ENCODE measurements at places on chromosomes 5 and 9. TPM values are rescaled to one million over a fixed set of nuclear protein-coding genes. Genes with fewer than 3 reads are reported as not detected.

The TXNDC8 gene
- total RNA-seq, result not detected

DNA sequence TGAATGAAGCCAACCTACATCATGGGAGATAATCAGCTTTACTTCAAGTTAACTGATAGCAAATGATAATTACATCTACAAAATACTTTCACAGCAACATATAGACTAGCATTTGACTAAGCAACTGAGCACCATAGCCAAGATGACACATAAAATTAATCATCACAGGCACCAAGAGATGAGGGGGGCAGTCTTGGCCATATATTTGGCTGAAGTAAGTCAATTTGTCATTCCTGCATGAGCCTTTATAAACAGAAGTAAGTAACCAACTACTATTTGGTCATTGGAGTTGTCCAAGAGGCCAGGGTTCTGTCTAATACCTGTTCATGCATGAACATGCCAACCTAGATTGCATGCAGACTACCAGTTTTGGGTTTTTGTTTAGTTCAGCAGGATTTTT lies 53.6 kb downstream of the PDCD1LG2 start:
- no peak for DNase-seq
- H3K36me3 ChIP-seq, result peaks cover 44% of the 10 kb centered on the region
- H3K4me1 ChIP-seq, result peaks cover 41% of the 10 kb centered on the region
- no peak overlapping the region for H3K4me3 ChIP-seq

The SIGMAR1 gene
- 128 TPM for total RNA-seq

The FOXD4L4 gene
- 0.10 TPM for total RNA-seq

DNA sequence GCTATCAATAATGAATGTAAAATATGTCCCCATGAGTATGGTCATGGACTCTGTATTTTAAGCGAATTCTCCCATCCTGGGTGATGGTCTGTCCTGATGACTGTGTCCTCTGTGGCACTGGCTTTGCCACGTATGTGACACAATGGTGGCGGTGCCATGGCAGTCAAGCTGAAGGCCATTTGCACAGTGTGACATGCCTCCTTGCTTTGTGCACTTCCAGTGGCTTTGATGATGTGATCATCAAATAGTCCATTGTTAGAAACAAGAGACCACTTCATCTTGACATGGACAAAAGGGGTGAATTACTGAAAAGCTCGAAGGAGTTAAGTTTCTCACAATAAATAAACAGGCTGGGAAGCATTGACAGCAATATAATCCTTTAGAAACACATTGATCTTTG lies 31.0 kb upstream of the PRRC1 start:
- peaks cover 27% of the 10 kb centered on the region for H3K27me3 ChIP-seq
- no peak overlapping the region for H3K27ac ChIP-seq
- no peaks in the 10 kb centered on the region for H3K36me3 ChIP-seq
- no peaks in the 10 kb centered on the region for H3K4me1 ChIP-seq
- no peak overlapping the region for H3K4me3 ChIP-seq
- no peak for DNase-seq

GRCh38 chr9:11471321-11471720 lies 858.5 kb upstream of the PTPRD start:
- no peak for DNase-seq
- no peak overlapping the region for H3K4me3 ChIP-seq
- no peaks in the 10 kb centered on the region for H3K27me3 ChIP-seq
- H3K27ac ChIP-seq, result no peak overlapping the region

DNA sequence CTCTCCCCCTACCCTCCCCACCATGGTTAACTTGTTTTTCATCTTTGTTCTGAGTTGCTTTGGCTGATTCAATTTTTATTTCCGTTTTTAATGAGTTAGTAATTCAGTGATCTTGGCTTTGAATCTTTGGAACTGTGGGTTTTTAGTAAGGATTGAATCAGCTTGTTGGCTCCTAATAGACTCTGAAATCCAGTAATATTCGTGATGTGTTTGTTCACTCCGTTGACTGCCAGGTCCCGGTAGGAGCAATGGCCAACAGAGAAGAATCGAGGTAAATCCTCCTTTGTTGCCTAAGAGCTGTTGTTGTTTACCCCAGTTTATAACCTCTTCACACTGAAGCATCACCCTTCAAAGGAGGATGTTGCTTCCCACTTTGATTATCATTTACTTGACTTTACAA lies 92.7 kb downstream of the PCSK1 start:
- H3K27ac ChIP-seq, result no peak overlapping the region
- no peak for DNase-seq
- H3K4me3 ChIP-seq, result no peak overlapping the region
- no peaks in the 10 kb centered on the region for H3K36me3 ChIP-seq
- H3K4me1 ChIP-seq, result peaks cover 19% of the 10 kb centered on the region

- H3K27me3 ChIP-seq, result no peaks in the 10 kb centered on the region
- H3K4me1 ChIP-seq, result peaks cover 15% of the 10 kb centered on the region
- H3K4me3 ChIP-seq, result no peak overlapping the region
- H3K27ac ChIP-seq, result no peak overlapping the region
Observed at GRCh38 chr9:127886401-127886972, 9.0 kb upstream of the AK1 start.

DNA sequence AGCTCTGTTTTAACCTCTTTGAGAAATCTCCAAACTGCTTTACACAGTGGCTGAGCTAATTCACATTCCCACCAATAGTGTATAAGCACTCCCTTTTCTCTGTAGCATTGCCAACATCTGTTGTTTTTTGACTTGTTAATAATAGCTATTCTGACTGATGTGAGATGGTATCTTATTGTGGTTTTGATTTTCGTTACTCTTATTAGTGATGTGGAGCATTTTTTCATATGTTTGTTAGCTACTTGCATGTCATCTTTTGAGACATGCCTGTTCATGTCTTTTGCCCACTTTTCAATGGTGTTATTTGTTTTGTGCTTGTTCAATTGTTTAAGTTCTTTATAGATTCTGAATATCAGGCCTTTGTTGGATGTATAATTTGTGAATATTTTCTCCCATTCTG lies 225.2 kb upstream of the TRPC7 start:
- no peaks in the 10 kb centered on the region for H3K27me3 ChIP-seq
- no peak overlapping the region for H3K4me3 ChIP-seq
- no peak for DNase-seq
- H3K36me3 ChIP-seq, result no peaks in the 10 kb centered on the region
- no peaks in the 10 kb centered on the region for H3K4me1 ChIP-seq

DNA sequence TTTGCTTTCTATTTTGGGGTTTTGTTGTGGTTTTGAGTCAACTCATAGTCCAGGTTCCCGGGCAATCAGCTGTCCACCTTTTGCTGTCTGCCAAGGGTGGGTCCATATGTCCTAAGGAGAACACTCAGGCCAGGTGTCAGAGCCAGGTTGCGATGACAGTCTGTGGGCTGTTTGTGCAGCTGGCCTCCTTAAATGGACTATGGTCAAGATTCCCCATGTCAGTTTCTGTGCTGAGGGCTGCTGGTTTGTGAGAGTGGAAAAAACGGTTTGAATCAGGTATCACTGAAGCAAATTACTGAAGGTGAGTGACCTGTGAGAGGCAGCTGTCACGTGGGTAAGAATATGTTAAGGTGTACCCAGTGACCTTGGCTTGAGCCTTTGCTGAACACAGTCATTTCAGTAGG lies 33.0 kb downstream of the SNX30 start:
- peaks cover 17% of the 10 kb centered on the region for H3K4me1 ChIP-seq
- no peak for DNase-seq
- no peaks in the 10 kb centered on the region for H3K36me3 ChIP-seq
- H3K27ac ChIP-seq, result no peak overlapping the region

- no peak overlapping the region for H3K27ac ChIP-seq
- no peaks in the 10 kb centered on the region for H3K27me3 ChIP-seq
- H3K4me3 ChIP-seq, result no peak overlapping the region
Observed at GRCh38 chr5:174503461-174504265, 220.7 kb upstream of the MSX2 start.

The NPR2 gene
- total RNA-seq, result 9.3 TPM

The HK3 gene
- 0.44 TPM for total RNA-seq

DNA sequence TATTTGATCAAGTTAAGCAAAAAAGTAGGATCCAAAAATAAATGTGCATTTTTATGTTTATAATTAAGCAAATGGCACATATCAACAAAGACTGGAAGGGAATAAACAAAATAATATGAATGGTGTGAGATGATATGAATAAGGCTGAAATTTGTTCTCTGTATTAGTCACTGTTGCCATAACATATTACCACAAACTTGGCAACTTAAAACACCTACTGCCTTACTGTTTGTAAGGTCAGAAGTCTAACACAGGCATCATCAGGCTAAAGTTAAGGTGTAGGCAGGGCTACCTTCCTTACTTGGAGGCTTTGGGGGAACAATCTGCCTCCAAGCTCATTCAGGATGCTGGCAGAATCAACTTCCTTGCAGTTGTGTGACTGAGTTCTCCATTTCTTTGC lies 19.3 kb downstream of the PGGT1B start:
- H3K27ac ChIP-seq, result no peak overlapping the region
- peaks cover 21% of the 10 kb centered on the region for H3K36me3 ChIP-seq
- H3K27me3 ChIP-seq, result no peaks in the 10 kb centered on the region
- no peak overlapping the region for H3K4me3 ChIP-seq
- peaks cover 10% of the 10 kb centered on the region for H3K4me1 ChIP-seq
- DNase-seq, result no peak

The MYMK gene
- not detected for total RNA-seq

GRCh38 chr5:10624206-10624605 lies 60.3 kb downstream of the ANKRD33B start:
- DNase-seq, result no peak
- H3K4me3 ChIP-seq, result no peak overlapping the region
- peaks cover 3% of the 10 kb centered on the region for H3K27me3 ChIP-seq

DNA sequence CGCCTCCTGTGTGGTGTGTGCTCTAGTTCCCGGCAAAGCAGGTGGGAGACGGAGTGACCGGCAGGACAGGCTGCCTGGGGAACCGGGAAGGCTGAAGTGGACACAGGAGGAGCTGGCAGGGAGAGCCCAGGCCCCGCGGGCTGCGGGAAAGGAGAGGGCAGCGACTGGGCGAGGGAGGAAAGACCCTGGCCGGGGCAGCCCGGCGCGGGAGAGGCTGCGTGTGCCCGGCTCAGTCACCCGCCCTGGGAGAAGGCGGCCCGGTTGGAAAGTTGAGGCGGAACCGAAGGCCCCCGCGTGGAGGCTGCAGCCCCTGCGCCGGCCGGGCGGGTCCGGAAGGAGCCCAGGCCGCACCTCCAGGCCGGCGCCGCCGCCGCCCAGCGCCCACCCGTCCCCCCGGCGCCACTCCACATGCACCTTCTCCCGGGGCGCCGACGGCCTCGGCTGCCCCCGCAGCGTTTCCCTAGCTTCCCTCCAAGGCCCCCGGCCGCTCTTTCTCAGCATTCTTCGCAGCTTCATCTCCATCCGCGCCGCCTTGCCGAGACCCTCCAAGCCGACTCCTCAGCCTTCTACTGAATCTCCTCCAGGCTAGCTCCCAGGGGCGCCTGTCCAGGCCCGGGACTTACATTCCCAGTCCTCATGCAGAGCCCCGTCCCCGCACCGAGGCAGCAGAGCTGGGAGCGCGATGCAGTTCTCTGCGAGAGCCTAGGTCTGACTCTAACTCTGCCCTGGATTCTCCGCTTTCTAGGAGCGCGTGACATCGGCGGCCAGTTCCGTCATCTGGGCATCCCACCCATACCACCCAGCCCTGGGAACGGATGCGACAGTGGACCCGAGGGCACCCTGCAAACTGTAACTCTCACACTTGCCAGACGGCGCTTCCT lies 152.0 kb downstream of the ERCC6L2 start:
- peaks cover 9% of the 10 kb centered on the region for H3K36me3 ChIP-seq
- no peak overlapping the region for H3K27ac ChIP-seq
- H3K4me3 ChIP-seq, result peak overlapping the region; percentile 57
- H3K4me1 ChIP-seq, result peaks cover 37% of the 10 kb centered on the region
- DNase-seq, result no peak

DNA sequence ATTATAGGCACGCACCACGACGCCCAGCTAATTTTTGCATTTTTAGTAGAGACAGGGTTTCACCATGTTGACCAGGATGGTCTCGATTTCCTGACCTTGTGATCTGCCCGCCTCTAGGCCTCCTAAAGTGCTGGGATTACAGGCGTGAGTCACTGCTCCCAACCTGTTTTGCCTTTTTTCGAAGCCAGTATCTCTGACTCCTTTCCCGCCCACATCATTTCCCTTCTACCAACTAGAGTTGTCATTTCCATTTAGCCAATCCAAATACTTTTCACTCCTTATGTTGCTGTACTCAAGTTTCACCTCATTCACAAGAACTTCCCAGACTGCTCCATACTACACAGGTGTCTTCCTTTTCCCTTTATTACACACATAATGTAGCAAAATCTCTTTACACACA lies 502.6 kb upstream of the CDH6 start:
- no peaks in the 10 kb centered on the region for H3K36me3 ChIP-seq
- no peak overlapping the region for H3K27ac ChIP-seq
- no peak for DNase-seq
- no peak overlapping the region for H3K4me3 ChIP-seq
- H3K4me1 ChIP-seq, result no peaks in the 10 kb centered on the region
- H3K27me3 ChIP-seq, result no peaks in the 10 kb centered on the region

The SHISAL2B gene
- total RNA-seq, result not detected

The ITGA2 gene
- 3.2 TPM for total RNA-seq

- H3K36me3 ChIP-seq, result no peaks in the 10 kb centered on the region
- H3K4me1 ChIP-seq, result no peaks in the 10 kb centered on the region
- H3K27ac ChIP-seq, result no peak overlapping the region
Observed at GRCh38 chr5:11292648-11293356, 531.8 kb upstream of the DAP start.

- no peaks in the 10 kb centered on the region for H3K4me1 ChIP-seq
- peaks cover 5% of the 10 kb centered on the region for H3K27me3 ChIP-seq
- no peak overlapping the region for H3K4me3 ChIP-seq
- DNase-seq, result no peak
- H3K27ac ChIP-seq, result no peak overlapping the region
Observed at GRCh38 chr5:50947906-50948683, 281.7 kb downstream of the PARP8 start.

- H3K36me3 ChIP-seq, result no peaks in the 10 kb centered on the region
- no peak overlapping the region for H3K4me3 ChIP-seq
- DNase-seq, result no peak
- no peaks in the 10 kb centered on the region for H3K27me3 ChIP-seq
Observed at GRCh38 chr5:15529821-15530220, 29.8 kb downstream of the FBXL7 start.

The PARP8 gene
- total RNA-seq, result 23.0 TPM

GRCh38 chr9:37561682-37562081 lies 14.5 kb downstream of the FBXO10 start:
- peaks cover 5% of the 10 kb centered on the region for H3K36me3 ChIP-seq
- H3K4me3 ChIP-seq, result no peak overlapping the region

DNA sequence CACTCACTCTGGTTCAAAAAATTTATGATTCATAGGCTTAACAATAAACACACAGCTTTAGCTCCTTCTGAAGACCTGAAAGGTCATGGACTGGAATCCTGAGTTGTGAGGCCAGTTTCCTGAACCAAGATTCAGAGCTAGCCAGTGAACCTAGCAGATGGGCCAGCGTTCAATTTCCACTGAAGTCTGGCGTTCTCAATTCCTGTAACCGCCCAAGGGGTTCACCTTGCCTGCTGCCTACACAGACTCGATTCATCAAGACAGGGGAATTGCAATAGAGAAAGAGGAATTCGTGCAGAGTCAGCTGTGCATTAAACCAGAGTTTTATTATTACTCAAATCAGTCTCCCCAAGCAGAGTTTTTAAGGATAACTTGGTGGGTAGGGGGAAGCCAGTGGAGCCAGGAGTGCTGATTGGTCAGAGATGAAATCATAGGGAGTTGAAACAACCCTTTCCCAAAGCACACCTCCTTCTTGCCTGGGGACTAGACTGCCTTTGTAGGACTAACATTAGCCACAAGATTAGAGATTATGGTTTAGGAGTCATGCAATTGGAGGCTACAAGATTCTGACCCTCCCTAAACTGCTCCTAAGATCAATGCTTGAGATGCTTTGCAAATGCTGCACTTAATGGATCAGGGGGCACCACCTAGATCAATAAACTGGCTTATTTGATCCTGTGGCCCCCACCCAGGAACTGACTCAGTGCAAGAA lies 117.5 kb upstream of the SHB start:
- H3K4me3 ChIP-seq, result no peak overlapping the region
- DNase-seq, result no peak
- no peak overlapping the region for H3K27ac ChIP-seq

Data from activated T-helper 1 cell treated with anti-CD3 and anti-CD28 coated beads, Interleukin-12 subunit alpha, Interleukin-12 subunit beta, Interleukin-2, Interleukin-4 antibody, amounts not matched to agents 30 ng/mL and 10 ng/mL and 1 ng/mL, durations not matched to agents 14 hours and 24 hours and 36 hours (primary cell).